ENCODE measurements at places on chromosomes 2 and 18.
A peak's percentile ranks its signal among the peaks of the same experiment; 100 is the strongest.

DNA sequence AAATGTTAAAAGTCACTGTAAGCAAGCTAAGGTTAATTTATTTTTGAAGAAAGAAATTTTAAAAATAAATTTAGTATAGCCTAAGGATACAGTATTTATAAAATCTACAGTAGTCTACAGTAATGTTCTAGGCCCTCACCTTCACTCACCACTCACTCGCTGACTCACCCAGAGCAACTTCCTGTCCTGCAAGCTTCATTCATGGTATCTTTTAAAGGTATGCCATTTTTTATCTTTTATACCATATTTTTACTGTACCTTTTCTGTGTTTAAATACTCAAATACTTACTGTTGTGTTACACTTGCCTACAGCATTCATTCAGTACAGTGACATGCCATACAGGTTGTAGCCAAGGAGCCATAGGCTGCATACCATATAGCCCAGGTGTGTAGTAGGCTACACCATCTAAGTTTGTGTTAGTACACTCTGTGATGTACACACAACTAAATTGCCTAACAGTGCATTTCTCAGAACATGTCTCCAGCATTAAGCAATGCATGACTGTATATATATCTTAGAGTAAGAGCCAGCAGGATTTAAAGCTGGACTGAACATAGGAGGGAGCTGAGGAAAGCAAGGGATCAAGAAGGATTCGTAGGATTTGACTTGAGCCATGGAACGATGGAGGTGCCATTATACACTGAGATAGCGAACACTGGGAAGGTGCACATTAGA, 83.1 kb upstream of the KLF7 start:
- no peak for DNase-seq

DNA sequence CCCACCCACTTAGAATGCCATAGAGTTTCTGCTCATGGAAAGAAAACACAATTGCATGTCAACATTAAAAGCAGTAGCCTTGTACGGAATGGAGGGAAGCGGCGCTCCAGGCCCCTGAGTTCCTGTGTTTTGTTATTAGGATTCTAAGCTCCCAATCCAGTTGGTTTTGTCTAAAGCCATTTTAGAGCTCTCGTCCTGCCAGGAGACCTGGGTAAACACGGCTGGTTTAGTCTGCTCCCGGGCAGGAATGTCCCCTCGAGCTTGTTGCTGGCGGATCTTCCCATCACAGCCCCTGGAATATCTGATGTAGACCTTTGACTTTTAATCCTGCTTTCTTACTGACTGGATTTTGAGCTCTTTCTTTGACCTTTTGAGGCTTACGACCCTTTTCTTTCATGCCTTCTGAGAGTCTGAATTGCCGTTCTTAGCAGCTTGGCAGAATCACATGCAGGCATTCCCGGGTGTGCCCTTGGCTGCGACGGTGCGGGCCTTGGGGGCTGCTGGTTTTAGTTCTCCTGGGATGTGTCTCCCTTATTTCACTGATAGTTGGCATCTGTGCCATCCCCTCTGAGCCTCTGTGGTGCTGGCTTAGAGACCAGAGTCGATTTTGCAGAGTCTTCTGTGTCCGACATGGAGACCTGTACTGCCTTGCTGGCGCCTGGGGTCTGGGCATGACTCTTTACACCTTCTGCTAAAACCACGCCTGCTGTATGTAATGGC, 25.4 kb downstream of the GREB1 start:
- no peak for DNase-seq

GRCh38 chr2:20647738-20648137, 3.2 kb downstream of the HS1BP3 start:
- DNase-seq = no peak

- DNase-seq = no peak
Measured at GRCh38 chr2:55025082-55025481, 25.2 kb downstream of the RTN4 start.

DNA sequence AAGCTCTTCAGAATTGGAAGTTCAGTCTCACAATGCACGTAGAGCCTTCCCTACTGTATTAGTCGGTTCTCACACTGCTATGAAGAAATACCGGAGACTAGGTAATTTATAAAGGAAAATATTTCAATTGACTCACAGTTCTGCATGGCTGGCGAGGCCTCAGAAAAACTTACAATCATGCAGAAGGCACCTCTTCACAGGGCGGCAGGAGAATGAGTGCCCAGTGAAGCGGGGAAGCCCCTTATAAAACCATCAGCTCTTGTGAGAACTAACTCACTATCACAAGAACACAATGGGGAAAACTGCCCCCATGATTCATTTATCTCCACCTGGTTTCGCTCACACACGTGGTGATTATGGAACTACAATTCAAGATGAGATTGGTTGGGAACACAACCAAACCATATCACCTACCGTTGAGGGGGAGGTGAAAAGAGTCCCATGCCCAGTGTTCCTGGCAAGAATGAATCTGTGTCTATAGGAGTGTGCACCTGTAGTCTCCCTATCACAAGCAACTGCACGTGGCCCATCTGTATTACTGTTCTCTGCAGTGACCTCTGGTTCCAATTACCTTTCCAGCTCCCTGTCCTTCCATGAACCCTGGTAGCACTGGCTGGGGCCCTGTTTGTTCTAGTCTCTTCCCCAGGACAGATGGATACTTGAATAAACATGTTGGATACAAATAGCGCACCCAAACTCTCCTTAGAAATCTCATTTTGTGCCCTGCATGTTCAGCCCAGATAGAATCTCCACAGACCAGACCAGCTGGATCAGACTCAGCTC, 44.4 kb upstream of the ATL2 start:
- DNase-seq = no peak

- DNase-seq = peak; percentile 28
Measured at GRCh38 chr2:227862227-227862740, 9.1 kb upstream of the DAW1 start.

GRCh38 chr2:23563673-23564614, 179.0 kb downstream of the KLHL29 start:
- no peak for DNase-seq

GRCh38 chr2:230903231-230904150, 21.6 kb downstream of the GPR55 start:
- no peak for DNase-seq

DNA sequence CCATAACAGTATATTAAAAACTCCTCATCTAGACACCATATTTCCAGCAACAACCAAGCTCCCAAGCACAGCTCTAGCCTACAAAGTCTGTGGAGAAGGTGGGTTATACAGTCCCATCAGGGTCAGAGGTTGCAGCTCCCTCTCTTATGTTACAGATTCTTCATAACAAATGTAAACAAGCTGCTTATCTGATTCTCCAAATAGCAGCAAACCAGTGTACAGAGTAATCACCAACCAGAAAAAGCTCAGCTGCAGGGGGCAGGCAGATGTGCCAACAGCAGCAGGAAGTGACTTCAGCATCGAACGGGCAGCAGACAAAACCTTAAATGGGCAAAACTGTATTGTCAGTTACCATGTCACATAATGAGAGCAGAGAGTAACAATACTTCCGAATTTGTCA, 52.9 kb upstream of the NABP1 start:
- DNase-seq = no peak

DNA sequence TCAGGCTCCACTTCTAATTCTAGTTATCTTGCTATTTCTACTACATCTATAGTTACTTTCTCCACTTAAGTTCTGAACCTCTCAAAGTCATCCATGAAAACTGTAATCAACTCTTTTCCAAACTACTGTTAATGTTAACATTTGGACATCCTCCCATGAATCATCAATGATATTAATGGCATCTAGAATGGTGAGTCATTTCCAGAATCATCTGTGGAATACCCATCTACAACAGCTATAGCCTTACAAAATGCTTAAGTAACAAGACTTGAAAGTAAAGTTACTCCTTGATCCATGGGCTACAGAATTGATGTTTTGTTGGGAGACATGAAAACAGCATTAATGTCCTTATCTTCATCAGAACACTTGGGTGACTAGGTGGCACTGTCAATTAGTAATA, 35.4 kb downstream of the BARD1 start:
- no peak for DNase-seq

GRCh38 chr2:172423160-172423559, 4.2 kb upstream of the ITGA6 start:
- DNase-seq = no peak

DNA sequence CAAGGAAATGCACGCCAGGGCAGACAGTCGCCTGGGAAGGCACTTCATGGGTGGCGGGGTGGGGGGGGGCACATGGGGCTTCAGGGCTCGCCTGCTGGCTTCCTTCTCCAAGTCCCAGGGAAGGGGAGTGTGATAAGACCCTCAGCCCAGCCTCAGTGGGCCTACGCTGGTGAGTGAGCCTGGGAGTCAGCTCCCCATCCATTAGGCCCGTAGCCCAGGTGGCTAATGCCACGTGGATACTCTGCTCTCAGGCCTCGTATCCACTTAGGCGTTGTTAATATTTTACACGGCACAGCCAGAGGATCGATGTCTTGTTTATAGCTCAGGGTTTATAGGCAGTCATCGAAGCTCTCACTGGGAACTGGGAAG, 47.1 kb downstream of the KCNIP3 start:
- no peak for DNase-seq

DNA sequence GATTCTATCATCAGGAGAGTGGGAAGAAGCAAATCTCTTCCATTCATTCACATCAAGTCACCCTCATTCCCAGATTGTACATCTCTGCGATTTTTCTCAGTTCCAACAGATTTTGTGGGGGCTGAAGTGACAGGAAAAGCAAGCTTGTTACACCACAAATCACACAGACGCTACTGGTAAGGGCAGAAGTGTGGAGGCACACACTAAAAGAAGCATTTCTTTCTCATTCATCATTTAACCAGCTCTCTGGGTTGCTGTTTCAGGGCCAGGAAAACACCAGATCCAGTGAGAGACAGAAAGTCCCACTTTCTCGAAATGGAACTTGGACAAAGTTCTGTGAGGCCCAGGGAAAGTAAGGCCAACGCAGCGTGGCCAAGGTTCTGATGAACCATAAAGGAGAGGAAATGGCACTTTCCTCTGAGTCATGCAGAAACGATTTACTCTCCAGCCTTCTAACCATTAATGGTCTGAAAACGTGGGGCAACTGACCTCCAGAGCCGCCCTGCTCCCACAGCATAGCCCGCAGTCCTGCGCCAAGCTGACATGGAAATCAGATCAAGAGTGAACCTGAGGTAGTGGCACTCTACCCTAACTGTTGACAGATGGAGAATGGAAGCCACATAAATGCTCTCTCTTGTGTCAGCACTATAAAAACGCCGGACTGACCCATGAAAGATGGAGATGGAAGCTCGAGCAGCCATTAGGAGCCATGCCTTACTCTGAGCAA, 191.0 kb downstream of the C1D start:
- DNase-seq = no peak

DNA sequence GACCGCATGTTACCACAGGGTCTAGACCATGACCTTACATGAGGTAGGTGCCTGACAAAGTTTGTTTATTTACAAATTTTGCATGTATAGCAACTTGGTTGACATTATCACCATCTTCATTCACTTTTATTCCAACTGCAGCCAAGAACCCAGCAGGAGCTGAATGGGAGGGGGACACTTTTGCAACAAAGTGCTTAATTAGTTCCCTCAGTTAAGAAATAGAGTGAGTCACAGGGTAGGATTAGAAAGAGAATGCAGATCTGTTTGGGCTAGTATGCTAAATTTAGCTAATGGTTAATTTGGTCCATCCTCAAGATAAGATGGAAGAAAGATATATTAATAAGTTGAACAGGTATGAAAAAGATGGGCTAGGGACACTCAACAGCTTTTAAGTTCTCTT, 678.9 kb downstream of the ARHGAP15 start:
- DNase-seq = no peak

DNA sequence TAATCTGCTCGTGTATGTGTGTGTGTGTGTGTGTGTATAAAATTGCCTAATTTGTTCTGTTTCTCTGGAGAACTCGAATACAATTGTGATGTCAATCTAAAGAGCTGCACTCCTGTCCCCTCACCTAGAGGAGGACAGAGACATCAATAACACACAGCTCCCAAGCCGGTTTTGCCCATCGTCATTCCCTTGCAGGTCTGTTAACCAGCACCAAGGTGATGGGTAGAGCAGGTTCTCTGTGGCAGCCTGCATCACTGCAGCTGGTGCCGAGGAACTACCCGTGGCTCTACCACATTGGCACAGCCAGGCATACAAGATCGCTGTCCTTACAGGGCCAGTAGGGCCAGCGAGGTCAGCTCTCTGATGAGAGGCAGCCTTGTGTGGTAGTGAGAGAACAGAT, 41.0 kb downstream of the LBH start:
- no peak for DNase-seq

GRCh38 chr2:36459725-36460137, 104.2 kb downstream of the CRIM1 start:
- no peak for DNase-seq

DNA sequence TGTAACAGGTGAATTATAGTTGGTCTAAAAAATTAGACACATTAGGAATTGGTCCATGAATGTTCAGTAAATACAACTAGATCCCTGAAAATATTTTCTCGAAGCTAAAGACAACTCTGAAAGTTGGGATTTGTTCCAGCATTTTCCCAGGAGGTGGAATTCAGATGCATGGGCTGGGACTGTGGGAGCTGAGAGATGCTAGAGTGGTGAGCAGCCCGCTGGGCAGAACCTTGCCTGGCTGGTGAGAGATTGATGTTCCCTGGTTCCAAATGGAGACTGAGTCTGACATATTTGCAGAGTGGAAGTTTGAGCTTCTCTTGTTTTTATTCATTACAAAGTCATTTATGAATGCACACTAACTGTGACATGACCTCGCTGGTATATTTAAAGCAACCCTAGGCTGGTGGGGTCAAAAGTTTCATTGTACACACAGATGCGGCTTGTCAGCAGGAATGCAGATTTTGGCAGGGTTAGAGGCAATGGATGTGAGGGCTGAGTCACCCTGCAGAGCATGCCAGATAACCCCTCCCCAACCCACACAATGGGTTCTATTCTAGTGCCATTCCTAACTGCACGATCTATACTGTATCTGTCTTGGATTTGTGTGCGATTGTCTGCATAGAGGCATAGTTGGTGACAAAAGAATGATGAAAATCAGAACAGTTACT, 23.5 kb upstream of the TMEM178A start:
- no peak for DNase-seq

DNA sequence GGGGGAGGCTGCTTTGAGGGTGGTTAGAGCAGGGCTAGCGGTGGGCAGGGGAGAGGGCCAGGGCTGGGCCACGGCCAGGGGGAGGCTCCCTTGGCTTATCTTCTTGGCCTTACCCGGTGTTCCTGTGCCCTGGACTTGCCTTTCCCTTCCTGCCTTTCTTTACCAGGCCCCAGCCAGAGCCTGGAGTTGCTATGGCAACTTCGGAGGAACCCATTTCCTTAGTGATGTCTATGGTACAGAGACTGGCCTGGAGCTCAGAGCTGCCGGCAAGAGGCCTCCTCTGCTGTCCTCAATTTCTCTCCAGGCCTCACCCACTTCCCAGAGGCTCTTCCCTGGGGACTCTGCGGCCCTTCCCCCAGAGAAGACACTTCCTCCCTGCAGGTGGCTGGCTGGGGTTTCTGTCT, 11.5 kb downstream of the SPEG start:
- peak; percentile 35 for DNase-seq

- no peak for DNase-seq
Measured at GRCh38 chr2:34162231-34162630, 563.1 kb upstream of the FAM98A start.
